ENCODE measurements at places on chromosomes 4 and X. TPM values are rescaled to one million over a fixed set of nuclear protein-coding genes. Genes with fewer than 3 reads are reported as not detected.

MSX1 gene
- 0.32 TPM for polyA plus RNA-seq

DNA sequence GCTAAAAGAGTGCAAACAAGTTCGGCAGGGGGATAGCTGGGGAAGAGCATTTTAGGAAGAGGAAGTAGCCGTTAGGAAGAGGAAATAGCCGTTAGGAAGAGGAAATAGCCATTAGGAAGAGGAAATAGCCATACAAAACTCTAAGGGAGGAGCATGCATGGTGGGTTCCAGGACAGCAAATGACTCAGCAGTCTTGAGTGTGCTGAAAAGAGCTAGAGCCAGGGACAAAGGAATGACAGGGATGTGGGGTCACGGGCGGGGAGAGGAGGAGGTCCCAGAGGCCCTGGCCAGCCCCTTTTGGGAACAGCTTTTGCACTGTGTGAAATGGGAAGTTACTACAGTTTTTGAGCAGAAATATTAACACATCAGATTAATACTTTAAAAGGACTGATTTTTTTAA, 882.6 kb downstream of the TRIML1 start:
- DNase-seq, result no peak

DNA sequence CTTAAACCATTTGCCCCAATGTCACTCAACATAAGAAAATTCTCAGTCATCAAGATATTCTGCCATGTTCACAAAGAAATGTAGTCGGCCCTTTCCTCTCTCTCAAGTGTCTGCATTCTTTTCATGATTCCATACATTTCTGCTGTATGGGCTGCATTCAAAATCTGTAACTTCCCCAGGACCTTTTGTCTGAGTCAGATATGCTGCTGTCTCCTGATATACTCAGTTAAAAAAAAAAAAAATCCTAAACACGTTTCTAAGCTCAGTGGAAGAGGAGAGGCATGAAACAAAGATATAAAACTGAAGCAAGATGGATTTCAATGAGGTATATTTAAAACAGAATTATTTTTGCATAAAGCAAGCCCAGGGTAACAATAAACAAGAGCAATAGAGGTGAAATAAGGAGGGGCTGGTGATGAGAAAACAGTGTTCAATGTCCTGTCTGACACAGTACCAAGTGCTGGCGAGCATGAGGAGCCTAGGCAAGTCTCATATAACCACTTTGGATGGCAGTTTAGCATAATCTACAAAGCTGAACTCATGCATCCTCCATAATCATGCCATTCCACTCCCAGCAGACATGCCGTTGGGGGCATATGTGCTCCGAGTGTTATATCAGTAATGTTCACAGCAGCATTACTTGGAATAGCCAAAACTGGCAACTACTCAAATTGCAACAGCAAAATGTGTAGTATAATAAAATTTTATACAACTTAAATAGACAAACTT, 76.7 kb downstream of the MANBA start:
- no peak for DNase-seq

DNA sequence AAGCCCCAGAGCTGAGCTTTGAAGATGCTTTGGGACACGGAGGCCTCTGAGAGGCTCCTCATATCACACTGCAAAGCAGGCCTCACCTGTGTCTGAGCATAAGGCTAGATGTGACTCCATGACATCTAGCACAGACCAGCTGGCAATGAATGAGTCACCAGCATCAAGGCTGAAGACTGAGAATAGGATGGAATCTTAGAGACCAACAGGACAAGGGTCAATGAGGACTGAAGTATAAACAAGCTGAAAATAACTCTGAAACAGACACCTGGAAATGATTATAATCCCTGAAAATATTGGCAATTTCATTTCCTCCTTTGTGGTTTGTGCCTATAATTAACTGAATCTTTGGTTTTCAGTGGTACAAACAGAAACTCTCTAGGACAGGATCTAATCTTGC, 87.1 kb upstream of the PRPS1 start:
- DNase-seq, result no peak

TRIM61 gene
- 1.5 TPM for polyA plus RNA-seq

DNA sequence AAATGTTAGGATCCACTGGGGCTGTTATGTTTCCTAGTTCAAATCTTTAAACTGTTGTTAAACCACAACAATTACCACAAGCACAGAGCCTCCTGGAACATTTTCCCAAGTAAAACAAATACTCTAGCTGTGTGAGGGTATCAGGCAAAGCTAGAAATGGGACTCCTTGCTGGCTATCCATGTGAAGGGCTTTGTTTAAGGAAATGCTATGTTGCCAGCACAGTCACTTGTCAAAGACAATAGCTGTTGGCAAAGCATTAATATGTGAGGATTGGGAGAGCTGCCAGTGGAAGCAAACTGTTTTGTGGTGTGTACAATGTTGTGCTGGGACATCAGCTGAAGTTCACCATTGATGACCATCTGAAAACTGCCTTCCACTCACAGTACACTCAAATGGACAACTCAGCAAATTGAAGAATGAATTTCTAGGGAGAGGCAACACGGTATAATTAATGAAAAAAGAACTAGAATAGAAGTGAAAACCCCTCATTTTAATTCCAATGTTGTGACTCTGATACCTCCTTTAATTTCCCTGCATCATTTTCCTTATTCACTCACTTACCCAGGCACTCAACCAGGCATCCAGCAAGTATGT, 100.8 kb downstream of the ANXA3 start:
- no peak for DNase-seq

- no peak for DNase-seq
Measured at GRCh38 chr4:4913147-4913561, 53.7 kb downstream of the MSX1 start.

DNA sequence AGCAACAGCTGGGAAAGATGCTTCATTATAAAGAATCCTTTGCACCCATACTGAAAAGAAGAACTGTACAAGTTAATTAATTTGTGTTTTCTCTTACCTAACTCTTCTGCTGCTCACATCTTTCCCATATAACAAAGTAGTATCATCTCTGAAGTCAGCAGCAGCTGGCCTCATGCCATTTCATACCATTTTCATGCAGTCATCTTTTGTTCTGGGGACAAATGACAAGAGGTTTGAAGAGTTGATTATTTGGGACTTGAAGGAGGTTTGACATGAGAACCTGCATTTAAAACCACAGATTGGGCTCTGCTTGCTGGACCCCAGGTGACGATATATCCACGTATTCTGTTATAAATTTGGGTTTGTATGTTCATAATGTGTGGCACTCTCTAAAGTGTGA, 430.3 kb downstream of the SPRY1 start:
- no peak for DNase-seq

DNA sequence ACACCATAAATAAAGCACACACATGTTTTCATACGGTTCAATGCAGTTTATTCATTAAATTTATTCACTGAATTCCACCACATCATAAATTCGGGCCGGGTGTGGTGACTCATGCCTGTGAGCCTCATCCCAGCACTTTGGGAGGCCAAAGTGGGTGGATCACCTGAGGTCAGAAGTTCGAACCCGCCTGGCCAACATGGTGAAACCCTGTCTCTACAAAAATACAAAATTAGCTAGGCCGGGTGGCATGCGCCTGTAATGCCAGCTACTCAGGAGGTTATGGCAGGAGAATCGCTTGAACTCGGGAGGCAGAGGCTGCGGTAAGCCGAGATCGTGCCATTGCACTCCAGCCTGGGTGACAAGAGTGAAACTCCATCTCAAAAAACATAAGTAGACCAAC, 131.6 kb downstream of the PDS5A start:
- DNase-seq, result no peak

DNA sequence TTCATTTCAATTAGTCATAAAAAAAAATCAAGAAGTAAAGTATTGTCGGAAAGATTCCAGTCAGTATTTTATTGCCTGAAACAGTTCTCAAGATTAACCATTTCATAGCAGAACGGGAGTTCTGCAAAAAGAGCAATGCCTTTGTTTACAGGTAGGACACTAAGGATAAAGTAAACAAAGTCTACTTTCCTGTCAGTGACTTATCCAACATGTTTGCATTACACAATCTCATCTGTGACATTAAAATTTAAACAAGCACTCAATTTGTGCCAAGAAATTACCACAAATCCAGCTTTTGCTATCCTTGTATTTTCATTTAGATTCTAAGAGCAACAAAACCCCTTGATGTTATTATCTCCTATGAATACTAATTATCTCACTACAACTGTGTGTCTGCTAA, 306.5 kb upstream of the LDB2 start:
- no peak for DNase-seq

SORCS2 gene
- not detected for polyA plus RNA-seq

DNA sequence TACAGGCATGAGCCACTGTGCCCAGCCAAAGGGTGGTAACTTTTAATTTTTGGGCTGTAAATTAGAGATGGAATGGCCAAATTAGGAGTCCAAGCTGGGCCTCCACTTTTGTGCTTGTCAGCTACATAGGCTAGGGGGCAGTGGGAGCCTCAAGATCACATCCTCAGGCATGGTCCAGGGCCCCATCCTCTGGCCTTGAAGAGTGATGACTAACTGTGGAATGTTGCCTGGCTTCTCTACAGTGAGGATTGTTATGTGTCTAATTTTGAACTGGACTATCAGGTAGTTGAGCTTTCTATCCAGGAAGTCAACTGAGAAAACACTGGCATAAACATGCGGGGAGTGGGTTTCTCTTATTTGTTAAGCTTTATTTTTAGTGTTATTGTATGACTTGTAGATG, 33.0 kb downstream of the CCNG2 start:
- no peak for DNase-seq

TGIF2LX gene
- not detected for polyA plus RNA-seq

- DNase-seq, result no peak
Measured at GRCh38 chr4:119765951-119766350, 137.3 kb upstream of the PDE5A start.
